ENCODE measurements at places on chromosomes 1 and 21.

GRCh38 chr1:218031901-218032300 lies 253.2 kb upstream of the RRP15 start:
- DNase-seq, result no peak

DNA sequence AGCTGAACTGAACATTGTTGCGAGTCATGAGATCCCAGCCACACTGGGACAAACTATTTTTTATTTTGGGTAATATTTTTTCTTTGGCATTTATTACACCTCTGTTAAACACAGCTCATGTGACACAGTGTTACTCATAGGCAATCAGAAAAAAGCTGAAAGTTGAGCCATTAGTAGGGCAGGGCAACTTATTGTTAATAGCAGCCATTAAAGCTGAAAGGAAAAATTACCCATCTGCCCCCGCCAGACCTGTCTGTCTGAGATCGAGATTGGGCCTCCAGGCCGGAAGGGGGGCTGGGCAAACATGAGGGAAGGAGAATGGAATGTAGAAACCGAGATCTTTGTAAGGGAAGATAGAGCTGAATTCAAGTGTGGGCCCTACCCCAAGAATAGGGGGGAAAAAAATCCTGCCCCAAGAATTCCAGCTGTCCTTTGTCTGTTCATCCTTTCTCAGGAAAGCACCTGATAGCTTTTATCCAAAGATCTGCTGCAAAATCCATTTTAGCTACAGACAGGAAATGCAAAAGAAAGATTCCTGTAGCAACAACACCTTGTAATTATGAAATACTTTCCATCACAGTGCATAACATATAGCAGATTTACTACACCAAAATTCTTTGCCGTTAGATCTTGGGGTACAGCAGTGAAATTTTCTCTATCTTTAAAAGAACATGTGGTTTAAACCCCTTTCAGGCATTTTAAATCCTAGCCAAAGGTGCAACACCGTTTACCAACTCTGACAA lies 212.8 kb downstream of the PBX1 start:
- no peak for DNase-seq

DNA sequence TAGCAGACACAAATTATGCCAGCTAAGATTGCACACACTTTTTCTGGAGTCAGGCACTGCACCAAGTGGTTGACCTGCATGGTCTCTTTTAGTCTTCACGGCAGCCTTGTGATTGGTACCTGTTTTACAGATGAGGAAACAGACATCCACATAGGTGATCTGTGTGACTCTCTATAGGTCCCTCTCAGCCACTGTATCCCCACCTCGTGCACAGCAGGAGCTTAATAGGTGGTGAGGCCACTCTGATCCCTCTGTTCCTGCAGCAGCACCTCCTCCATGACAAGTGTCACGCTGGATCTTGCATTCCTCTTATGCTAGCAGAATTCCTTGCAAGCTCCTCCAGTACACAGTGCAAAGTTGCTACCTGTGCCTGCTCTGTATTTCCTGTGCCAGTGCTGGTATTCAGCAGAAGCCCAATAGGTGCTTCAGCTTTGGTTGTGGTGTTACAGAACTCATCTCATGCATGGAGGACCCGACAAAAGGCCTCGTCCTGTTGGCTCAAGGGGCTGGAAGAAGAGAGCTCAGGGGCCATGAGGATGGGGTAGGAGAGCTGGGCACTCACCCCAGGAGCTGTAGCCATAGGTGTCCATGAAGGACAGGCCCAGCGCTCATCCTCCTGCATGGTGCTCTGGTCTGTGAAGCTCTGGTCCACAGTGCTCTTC lies 546.7 kb downstream of the PTPRU start:
- no peak for DNase-seq

GRCh38 chr1:175319112-175319911 lies 126.7 kb upstream of the KIAA0040 start:
- DNase-seq, result peak; percentile 22

GRCh38 chr1:75115654-75116053 lies 18.5 kb upstream of the LHX8 start:
- DNase-seq, result no peak

DNA sequence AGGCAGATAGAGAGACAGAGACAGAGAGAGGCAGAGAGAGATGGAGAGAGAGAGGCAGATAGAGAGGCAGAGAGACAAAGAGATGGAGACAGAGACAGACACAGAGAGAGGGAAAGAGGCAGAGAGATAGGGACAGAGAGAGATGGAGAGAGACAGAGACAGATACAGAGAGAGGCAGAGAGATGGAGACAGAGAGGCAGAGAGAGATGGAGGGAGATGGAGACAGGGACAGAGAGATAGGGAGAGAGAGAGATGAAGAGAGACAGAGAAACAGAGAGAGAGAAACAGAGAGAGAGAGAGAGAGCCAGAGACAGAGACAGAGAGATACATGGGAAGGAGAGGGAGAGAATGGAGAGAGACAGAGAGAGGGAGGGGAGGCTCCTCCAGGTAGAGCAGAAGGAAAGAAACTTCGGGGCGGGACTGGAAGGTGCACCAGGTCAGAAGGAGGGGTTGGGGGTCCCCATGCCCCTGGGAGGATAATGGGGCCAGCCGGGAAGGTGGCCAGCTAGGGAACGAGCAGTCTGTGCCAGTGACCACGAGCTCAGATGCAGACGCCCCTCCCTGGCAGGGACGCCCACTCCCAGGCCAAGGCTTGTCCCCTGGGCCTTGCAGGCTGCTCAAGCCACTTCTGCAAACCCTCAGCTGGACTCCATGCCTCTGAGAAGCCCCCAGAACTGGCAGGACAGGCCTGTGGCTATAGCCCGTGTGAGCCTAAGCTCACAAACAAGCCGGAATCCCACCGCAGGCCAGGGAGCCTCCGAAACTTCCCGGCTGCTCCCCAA lies 3.3 kb downstream of the FNDC10 start:
- no peak for DNase-seq

- DNase-seq, result no peak
These were observed 47.6 kb downstream of the TGFB2 start for GRCh38 chr1:218392780-218393179.
